NCI-H1417 (cell line): ENCODE measurements at places on chromosomes 5 and 9.

GRCh38 chr9:125732562-125732961 is 14.6 kb upstream of the PBX3 start:
- DNase-seq: no peak

GRCh38 chr5:78792345-78793055 is 143.9 kb upstream of the LHFPL2 start:
- DNase-seq: no peak

DNA sequence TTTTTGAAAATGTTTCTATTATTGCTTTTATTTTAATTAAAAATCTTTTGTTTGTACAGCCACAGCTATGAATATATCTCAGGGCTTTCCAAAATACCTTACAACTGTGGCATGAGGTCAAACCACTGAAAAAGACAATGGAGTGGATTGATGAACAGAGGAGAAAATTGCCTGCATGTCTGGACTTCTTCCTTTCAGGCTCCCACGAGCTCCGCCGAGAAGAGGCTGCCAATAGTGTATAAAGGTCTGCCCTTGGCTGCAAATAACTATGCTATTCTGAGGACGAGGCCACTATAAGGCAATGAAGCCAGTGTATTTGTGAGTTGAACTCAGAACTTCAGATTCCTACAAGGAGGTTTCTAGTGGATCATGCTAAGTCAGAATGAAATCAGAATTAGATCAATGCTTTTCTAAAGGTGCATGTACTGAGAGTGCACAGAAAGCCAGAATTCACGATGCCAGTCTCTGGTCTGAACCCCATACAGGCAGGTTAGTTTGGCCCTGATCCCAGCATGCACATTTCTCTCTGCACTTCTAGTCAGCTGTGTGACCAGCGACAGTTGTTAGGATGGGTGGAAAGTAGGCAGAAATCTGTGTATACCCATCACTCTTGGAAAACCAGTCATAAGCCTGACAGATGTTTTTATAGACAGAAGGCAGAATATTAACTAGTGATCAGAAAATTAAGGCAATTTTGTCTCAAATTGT is 42.7 kb upstream of the PLPP1 start:
- no peak for DNase-seq

DNA sequence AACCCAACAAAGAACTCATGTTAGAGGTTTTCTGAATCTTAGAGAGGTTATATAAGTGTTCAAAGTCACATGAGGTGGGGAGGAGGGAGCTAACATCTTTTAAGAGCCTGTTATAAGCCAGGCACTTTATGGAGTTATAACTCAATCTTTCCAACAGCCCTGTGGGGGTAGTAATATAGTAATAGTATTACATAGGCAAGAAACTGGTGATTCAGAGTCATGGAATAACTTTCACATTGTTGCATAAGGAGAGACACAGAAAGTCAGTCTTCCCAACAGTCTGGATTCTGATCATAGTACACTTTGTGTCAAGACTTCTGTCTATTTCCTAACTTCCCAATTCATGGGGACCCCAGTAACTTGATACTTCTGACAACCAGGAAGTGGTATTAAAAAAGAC is 89.2 kb downstream of the ACER2 start:
- no peak for DNase-seq

DNA sequence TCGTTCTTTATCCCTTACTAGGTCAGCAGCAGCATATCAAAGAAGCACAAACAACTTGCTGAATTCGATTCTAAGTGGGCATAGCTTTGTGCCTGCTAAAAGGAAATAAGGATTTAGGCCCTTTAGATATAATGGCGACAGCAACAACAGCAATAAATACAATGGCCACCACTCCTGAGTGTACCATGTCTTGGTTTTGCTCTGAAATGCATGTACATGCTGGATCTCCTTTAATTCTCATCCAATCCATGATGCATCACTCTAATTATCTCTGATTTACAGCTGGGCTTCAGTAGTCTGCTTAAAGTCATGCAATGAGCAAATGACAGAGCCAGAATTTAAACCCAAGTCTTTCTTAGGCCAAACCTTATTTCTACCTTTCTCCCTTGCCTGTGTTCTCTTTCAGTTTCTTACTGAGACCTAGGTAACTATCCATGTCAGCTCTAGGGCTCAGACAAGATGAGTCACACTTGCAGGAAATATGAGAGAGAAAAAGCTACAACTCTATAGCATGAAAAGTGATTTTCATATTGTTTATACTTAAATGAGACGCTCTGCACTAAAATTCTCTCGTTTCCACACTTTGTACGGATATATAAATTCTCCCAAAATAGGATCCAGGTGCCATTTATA is 111.8 kb downstream of the HMHB1 start:
- no peak for DNase-seq
